Stimulated activated CD8-positive, alpha-beta memory T cell treated with anti-CD3 and anti-CD28 coated beads, Interleukin-2, amount 100 ng/mL, for 1 hour (primary cell): ENCODE measurements at places on chromosomes 1 and 21.
A peak's percentile ranks its signal among the peaks of the same experiment; 100 is the strongest.

GRCh38 chr1:101188331-101188730 lies 48.5 kb upstream of the S1PR1 start:
- no peak for DNase-seq

GRCh38 chr1:39542924-39543323 lies 33.7 kb downstream of the PABPC4 start:
- no peak for DNase-seq

GRCh38 chr1:166700696-166701095 lies 138.6 kb upstream of the POGK start:
- DNase-seq = no peak

GRCh38 chr1:67542747-67543146 lies 112.5 kb upstream of the SERBP1 start:
- DNase-seq = no peak

- peak; percentile 9 for DNase-seq
Measured at GRCh38 chr21:32770871-32771523, 558 bp downstream of the PAXBP1 start.

- DNase-seq = no peak
Measured at GRCh38 chr1:114114185-114115094, 39.2 kb downstream of the SYT6 start.

DNA sequence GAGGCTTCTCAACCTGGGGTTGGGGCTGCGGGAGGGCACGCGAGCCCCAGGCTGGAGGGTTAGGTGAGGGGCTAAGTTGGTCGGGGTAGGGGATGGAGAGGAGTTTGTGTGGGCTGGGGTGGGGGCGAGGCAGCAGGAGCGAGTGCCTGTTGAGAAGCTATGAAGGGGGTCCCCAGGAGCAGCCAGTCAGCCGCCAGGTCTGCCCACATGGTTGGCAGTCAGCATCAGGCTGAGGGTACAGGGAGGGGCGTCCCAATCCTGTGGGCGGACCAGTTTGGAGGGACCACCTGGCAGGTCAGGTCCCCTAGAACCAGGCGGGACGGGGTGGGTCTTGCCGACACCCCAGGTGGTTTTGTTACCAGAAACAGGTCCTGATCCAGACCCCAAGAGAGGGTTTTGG lies 400 bp upstream of the TRIM17 start:
- no peak for DNase-seq

DNA sequence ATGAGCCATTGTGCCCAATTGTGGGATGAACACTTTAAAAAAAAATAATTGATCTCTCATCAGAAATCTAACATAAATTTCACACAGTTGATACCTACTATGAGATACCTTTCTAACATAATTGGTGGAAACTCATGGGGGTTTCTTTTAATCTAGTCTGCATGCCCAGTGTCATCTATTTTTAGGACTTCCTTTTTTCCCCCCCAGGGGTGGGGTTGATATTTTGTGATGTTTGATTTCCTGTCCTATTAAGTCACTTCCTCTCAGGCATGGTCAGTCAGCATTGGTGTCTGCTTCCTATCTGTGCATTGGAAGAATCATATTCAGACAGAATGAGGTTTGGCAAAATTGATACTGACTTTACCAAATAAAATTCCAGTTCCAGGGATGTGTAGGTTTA lies 21.5 kb downstream of the NFYC start:
- DNase-seq = no peak
